Suppressor macrophage treated with lipopolysaccharide for 1 hour (primary cell): ENCODE measurements at places on chromosomes 7 and 10.
A peak's percentile ranks its signal among the peaks of the same experiment; 100 is the strongest.

DNA sequence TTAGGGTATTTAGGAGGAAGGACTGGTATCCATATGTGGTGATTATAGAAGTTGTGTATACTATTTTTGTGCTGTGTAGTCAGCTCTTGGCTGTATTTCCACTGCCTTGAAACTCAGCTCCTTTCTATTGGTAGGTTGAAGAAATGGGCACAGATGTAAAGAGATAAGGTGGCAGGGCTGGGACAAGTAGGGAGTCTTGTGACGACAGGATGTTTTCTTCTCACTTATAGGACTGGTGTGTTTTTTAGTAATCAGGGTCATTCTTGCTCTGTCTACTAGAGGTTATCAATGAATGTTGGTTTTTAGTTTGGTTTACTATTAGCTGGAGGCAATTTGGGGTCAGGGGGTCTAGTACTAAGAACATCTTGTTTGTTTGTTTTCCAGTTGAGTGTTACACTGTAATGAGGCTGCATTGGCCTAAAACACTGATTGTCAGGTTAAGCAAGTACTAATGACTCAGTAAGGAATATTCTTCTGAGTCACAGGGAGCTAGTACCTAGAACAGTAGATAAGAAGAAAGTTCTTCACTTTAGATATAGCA lies 11.8 kb downstream of the UBN2 start:
- DNase-seq, result no peak

- peak; percentile 90 for DNase-seq
Observed at GRCh38 chr7:74061840-74062539, 21.6 kb upstream of the LIMK1 start.

DNA sequence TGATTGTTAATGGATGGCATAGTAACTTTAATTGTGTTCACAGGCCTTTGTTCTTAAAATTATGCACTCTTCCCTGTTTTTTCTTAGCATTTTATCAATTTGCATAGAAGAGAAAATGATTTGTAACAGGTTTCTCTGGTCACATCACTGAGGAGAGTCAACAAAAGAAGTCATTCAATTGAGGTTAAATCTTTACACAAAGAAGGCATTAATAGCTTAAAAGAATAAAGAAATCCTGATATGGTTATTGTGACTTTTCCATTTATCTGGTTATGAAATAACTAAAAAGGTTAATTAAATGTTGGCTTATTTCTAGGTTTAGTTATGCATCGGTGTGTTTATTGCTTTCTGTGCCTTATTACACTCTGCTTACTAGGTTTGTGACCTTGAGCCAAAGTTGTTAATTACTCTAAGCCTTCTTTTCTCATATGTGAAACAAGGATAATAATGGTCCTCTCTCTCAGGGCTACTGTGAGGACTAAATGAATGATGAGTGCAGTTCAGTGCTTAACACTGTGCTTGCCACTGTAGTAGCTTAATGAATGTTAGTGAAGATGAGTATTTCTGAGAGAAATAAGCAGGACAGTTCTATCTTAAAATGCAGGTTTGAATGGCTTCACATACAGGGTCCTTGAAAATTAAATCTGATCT lies 12.1 kb downstream of the BMPR1A start:
- no peak for DNase-seq

- DNase-seq, result no peak
Observed at GRCh38 chr7:156157409-156158012, 345.2 kb upstream of the SHH start.

DNA sequence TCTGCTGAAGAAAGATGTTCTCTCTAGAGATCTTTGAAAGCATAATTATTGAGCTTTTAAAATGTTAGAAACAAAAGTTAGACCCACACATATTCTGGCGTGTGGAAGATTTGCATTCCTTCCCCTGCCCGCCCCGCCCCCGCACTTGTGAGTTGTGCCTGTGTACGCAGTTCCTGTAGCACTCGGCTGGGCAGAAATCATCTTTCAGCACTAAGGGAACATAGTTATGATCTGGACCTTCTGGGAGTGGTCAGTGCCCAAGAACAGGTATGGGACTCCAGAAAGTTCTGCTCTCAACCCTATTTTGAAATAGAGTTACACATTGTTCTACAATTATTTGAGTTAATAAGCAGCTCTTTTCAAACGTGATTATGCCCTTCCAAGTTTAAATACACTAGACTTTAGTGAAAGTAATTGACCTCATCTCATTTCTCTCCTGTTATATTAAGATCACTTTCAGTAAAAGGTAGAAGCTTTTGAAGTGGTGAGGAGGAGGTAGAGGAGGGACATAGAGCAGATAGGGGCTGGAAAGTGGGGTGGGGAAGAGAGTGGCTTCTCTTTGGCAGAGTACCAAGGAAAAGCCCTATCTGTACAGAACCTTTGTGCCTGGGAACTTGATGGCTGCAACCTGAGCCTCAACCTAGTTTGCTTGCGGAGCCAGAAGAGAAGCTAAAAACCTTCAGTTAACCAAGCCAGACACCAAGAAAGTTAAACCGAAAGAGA lies 5.7 kb downstream of the BLVRA start:
- peak; percentile 95 for DNase-seq

DNA sequence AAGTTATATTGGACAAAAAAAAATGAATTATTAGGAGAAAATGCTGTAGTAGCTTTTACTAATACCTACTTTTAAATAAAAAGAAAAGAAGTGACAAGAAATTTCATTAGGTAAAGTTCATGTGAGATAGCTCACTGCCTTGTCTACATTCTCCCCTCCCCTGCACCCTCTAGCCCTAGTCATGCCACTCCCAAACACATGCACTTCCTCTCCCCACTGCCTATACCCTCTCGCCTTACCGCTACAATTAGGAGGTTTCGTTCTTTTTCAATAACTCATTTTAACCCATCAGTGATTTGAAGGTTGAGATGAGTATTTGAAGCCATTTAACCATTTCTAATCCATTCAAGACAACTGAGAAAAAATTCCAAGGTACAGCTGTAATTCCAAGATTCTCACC lies 75.3 kb downstream of the HIBADH start:
- no peak for DNase-seq

GRCh38 chr10:108275895-108276685 lies 1111.6 kb upstream of the SORCS1 start:
- no peak for DNase-seq

- DNase-seq, result no peak
Observed at GRCh38 chr10:15113766-15114165, 16.6 kb downstream of the RPP38 start.

DNA sequence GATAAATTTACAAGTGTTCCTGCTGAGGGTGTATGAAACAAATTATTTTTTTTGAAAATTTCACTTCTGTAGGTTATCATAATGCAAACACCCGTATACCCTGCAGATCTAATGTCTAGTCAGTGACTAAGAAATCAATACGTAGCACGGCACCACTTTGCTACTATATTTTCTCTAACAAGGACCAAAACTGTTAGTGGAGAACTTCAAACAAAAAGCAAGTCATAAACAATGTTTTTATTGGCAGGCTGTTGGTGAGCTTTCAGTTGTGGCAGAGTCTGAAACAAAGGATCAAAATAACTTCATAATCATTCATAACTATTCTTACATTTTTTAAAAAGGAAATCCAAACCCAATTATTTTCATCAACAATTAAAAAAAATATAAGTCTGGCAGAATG lies 11.8 kb downstream of the SEM1 start:
- no peak for DNase-seq

- DNase-seq, result no peak
Observed at GRCh38 chr10:114507449-114507848, 103.1 kb upstream of the AFAP1L2 start.
